ENCODE measurements at places on chromosomes 6 and 20.

DNA sequence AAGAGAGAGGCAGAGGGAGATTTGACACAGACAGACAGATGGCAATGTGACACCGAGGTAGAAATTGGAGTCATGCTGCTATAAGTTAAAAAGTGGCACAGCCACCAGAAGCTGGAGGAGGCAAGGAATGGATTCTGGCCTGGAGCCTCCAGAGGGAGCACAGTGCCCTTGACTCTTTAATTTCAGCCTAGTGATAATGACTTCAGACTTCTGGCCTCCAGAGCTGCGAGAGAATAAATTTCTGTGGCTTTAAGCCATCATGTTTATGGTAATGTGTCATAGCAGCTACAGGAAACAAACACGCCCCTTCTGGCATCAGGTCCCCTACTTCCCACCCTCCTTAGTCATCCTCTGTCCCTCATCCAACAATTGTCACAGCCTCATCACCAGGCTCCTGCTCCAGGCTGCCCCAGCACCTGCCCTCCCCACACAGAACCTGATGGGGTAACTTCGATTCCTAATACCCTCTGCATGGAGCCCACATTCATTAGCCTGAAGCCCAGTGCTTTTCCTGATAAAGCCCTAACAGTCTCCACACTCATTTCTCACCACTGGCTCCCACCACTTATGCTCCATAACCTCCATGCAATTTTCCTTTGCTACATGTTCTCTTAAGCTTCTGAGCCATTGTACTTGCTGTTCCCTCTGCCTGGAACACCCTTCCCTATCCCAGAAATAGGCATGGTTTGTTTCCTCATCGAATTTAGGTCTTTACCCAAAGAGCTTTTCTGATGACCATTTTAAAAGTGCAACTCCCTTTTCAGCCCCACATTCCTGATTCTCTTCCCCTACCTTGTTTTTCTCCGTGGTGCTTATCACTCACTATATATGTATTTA, 69.7 kb upstream of the TOX2 start:
- no peak for DNase-seq

DNA sequence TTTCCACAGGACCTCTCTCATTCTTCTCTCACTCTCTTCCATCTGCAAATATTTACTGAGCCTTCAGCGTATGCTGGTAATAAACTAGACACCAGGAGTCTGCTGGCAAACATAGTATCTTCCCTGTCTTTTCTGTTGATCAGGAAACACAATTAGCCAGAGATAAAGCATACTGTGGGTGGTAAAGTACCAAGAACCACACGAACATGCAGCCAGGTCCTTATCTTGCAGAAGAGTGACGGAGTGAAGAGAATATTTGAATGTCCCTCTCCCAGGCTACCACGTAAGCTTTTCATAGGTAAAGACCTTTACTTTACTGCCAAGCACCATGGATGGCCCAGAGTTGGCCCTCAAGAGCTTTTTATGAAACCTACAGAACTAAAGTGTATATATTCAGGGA, 13.3 kb downstream of the FHL5 start:
- no peak for DNase-seq

DNA sequence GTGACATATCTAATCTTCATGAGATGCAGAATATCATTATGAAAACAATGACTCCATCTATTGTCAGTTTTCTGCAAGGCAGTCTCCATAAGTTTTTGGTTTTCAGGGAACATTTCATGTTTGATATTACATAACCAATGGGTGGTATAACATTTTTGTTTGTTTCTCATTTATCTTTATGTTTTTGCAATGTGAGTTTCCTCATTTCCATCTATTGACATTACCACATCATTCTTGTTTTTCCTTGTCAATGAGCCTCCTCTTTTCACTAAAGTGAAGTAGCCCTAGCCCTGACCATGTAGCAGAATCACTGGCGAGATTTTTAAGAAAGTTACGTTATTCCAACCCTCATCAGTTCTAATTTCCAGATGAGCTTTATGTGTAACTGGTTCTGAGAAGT, 4.4 kb downstream of the EFHC1 start:
- no peak for DNase-seq

GRCh38 chr20:24432046-24432442, 37.4 kb upstream of the SYNDIG1 start:
- DNase-seq: no peak

GRCh38 chr6:98942263-98942803, 5.4 kb downstream of the FBXL4 start:
- DNase-seq: no peak

DNA sequence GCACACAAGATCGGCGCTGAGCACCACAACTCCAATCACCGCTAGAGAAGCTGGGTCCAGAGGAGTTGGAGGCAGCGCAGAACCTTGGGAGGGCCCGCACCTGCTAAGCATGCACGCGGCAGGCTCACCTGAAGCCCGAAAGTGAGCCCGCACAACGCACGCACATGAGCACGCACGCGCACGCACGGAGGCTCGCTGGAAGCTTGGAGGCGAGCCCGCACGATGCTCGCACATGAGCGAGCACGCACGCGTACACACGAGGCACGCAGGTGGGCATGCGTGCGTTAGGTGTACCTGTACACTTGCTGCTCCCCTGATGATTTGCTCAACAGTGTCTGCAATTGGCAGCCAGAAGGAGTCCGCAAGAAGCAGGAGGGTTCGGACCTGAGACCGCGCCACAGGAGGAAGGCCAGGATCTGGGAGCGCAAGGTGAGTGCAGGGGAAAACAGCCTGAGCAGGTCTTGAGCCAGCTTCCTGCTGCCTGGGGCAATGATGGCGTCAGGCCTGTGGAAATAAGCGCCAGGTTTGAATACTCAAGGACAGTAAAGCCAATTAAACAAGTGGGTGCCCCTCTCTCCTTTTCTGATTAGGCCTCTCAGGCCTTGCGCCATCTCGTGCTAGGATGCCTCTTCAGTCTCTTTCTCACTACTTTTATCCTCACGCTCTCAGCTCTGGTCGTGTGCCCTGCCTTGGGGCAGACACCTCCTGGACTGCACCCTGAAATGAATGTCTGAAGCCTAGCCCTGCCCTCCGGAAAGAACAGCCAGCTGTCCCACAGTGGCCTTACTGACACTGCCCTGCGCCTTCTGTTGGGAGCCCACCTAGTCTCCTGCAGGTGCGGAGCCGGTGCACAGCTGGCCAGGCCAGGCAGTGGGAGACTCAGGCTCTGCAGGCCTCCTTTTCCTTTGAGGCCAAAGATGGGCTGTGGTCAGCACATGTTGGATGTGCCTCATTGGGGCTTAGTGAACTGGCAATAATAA, 340.4 kb downstream of the CDC5L start:
- DNase-seq: no peak
